Stimulated activated CD8-positive, alpha-beta memory T cell treated with anti-CD3 and anti-CD28 coated beads, Interleukin-7, amount 100 ng/mL, for 24 hours (primary cell): ENCODE measurements at places on chromosomes 6 and 20.

- no peak for DNase-seq
Observed at GRCh38 chr6:161503570-161503969, 229.7 kb upstream of the AGPAT4 start.

DNA sequence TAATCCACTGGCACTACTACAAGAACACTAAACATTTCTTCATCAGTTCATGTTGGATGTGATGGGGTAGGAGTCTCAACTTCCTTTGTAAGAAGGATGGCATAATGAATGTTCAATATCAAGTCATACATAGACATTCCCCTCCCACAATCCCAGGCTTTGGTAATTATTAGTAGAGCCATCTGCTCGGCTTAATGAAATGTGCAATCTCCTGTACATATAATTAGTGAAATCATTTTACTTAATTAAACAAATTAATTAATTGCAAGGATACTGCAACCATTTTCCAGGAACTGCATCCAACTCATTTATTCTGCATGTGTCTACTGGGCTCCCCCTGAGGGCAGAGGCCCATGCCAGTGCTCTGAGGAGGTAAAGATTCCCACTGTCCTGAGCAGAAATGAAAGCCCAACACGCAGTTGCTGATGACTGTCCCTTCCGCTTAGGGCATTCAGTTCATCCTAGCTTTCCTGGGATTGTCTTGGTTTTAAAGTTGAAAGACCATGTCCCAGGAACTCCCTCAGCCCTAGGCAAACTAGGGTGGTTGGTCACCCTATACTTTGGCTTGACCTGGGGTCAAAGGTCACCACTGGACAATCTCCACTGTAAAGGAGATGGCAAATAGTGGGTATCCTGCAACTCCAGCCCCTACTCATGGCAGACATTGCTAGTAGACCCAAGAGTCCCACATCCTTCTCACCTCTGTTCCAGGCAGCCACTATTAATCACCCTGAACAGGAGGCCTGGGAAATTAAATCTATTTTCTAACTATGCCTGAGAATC is 109.8 kb downstream of the TRERF1 start:
- no peak for DNase-seq

DNA sequence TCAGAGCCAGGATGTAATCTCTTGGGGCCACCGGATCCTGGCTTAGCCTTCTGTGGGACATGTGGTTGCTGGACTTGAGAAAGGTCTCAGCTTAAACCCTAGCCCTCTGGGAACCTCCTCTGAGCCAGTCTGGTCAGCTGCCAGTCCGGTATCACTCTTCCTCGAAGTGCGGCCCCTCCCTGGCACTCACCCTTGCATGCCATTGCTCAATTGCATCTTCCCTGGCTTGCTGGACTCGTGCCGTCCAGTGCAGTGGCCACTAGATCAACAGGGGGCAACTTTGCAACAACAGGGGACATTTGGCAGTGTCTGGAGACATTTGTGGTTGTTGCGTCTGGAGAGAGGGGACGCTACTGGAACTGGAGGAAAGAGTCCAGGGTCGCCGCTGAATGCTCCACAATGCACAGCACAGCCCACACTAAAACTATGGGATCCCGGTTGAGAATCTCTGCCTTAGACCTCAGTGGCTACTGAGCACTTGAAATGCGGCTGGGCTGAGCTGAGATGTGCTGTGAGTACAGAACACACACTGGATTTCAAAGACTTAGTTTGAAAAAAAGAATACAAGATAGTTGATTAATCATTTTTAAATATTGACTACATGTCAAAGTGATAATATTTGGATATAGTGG is 152.1 kb downstream of the TFAP2C start:
- no peak for DNase-seq

DNA sequence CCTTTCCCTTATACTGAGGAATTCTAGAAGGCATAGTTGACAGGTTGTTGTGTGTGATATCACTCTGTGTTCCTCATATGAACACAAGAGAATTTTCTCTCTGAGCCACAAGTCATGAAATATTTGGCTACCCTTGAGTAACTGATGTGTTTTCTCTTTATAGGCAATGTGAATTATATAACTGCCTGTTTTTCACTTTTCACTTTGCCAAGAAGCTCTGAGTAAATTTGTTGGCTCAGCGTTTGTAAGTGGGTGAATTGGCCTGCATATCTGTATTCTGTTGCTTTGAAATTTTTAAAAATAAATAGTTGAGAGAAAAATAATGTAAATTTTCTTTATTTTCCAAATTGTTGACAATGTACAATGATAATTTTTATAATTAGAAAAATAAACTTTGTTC is 5.2 kb upstream of the BTBD9 start:
- no peak for DNase-seq

- DNase-seq = no peak
Observed at GRCh38 chr20:33680686-33681085, 5.5 kb downstream of the E2F1 start.

DNA sequence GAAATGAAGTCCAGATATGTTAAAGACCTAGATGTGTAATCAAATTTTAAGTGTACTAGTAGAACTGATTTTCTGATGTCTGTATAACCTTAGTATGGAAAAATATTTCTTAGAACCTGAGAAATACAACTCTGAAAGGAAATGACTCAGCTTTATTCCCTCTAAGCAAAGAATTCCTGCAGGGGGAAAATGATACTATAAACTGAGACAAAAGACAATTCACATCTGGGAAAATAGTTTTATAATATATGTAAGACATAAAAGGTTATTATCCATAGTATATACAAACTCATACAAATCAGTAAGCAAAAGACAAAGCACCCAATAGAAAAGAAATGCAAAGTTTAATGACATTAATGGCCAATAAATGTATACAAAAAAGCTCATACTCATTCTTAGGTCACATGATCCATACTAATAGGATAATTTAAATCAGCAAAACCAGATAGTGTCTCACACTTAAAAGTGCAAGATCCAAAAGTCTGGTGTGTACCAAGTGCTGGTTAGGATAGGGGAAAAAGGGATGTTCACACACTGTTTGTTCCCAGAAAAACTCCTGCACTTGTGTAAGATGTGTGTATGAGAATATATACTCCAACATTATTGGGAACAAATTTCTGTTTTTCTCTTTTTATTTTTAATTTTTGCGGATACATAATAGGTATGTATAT is 22.6 kb downstream of the RNF217 start:
- DNase-seq = no peak

GRCh38 chr20:21433329-21433890 is 36.1 kb upstream of the NKX2-4 start:
- DNase-seq = no peak

DNA sequence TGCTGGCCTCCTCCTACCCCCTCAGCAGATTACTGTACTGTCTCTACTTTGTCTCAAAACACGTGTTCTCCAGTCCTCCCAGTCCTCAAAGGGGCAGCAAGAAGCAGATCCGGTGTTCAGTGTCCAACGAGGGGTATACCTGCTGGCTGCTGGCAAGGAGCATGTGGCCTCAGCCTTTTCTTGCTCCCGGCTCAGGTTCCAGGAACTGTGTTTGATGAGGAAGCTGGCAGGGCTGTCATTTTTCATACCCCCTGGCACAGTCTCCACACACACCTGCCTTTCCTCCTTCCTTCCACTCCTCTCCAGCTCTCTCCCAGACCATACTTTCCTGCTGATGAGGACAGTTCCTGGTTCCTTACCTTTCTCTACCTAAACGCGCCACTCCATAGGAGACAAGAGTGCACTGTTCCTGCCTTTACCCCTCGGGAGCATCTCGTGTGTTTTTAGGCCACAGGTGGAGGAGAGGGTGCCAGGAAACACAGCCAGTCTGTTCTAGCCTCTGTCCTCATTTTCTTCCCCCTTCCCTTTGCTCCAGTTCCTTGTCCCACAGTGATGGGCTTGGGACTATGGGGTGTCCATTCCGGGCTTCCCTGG is 77.2 kb downstream of the SSR1 start:
- DNase-seq = no peak
